ENCODE measurements at places on chromosomes 16 and 17.

DNA sequence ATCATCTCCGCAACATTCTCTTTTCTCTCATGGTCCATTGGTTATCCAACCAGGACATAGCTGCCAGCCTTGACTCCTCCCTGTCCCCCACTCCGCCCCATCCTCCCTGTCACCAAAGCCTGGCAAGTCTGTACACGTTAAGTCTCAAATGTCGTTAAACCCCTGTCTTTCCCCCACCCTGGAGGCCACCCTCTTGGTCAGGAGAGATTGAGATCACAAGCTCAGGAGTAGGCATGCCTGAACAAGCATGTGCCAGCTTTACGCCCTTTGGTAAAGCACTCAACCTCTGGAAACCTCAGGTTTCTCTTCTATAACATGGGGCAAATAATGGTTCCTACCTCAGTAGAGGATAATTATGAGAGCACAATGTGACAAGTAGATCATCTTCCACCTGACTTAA lies 38.1 kb upstream of the CCL1 start:
- no peak for DNase-seq

- DNase-seq = peak; percentile 49
Observed at GRCh38 chr16:56923481-56924091, 8.4 kb upstream of the HERPUD1 start.

GRCh38 chr17:82180776-82181528 lies 31.7 kb downstream of the CCDC57 start:
- DNase-seq = no peak

DNA sequence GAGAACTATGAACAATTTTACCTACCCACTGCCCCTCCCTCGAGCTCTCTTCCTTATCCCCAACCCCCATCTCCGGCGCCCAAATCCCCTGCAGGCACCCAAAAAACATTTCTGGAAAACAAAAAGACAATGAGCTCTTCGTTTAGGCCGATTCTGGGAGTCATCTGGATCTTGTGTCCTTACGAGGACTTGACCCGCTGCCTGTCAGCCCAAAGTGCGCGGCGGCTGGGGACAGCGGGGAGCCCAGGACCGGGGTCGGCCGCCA lies 524 bp downstream of the STRADA start:
- no peak for DNase-seq

- no peak for DNase-seq
Observed at GRCh38 chr17:22203208-22203715, 510.9 kb downstream of the KCNJ18 start.

DNA sequence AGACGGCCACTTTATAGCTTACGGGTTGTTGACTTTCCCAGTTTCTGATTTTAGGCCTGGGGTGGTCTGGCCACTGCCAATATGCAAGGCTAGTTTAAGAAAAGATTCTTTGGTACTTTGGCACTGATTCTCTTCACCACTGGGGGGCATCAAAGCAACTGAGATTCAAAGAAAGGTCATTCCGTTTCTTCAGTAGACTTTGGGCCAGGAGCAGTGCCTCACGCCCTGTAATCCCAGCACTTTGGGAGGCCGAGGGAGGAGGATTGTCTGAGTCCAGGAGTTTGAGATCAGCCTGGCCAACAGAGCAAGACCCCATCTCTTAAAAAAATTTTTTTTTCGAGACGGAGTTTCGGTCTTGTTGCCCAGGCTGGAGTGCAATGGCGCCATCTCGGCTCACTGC lies 53.0 kb downstream of the RPA1 start:
- DNase-seq = peak; percentile 60

DNA sequence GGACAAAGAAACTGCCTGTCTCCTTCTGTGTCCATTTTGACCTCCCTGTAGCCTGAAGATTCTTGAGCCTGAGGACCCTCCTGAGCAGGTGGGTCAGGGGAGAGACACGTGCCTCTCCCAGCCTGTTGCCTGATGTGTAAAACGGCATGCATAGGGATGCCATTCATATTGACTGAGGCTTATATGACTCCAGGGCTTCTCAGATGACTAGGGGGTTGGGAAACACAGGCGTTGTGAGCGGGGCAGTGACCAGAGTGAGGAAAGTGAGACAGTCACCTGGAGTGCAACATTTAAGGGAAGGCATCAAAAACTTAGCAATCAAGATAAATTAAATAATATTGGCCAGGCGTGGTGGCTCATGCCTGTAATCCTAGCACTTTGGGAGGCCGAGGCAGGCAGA lies 5.1 kb upstream of the SLC16A5 start:
- DNase-seq = no peak

DNA sequence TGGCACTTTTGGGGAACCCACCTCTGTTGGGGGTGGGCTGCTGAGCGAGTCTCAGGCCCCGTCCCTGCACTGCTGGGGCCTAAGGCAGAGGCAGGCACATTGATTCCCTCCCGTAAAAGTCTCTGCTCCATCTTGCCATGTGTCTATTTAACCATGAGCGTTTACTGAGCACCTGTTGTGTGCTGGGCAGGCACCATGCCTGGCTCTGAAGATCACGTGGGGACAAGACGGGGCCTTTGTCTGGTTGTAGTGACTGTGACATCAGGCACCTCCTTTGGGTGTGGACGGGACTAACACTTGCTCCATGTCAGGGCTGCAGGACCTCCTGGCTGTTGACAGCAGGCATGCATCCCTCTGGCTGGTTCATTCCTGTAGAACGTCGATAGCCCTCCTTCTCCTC lies 204.7 kb upstream of the CIBAR2 start:
- DNase-seq = no peak

DNA sequence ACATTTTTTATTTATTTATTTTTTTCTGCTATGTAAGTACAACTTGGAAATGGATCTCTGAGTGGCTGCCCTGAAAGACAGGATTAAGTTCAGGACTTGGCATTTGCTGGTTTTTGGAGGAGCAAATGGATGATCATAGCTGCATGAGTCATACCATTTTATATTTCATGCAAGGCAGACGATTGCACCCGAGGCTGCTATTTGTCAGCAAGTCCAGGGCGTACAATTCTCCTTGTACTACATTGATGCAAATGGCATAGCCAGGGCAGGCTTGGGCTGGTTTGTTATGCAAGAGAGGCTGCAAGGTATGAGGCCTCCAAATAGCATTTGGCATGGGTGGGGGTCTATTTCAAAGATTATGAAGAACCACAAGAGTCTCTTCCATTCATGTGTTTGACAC lies 81.2 kb upstream of the CACNG3 start:
- no peak for DNase-seq

GRCh38 chr16:56351481-56351880 lies 73.9 kb downstream of the AMFR start:
- DNase-seq = no peak

All from EH (cell line).